Activated T-cell treated with anti-CD3 and anti-CD28 coated beads, Interleukin-2, amount 50 U/mL, for 48 hours (primary cell): ENCODE measurements at places on chromosomes 12 and 14.

GRCh38 chr14:104388541-104389325 is 190.8 kb upstream of the C14orf180 start:
- DNase-seq: no peak

DNA sequence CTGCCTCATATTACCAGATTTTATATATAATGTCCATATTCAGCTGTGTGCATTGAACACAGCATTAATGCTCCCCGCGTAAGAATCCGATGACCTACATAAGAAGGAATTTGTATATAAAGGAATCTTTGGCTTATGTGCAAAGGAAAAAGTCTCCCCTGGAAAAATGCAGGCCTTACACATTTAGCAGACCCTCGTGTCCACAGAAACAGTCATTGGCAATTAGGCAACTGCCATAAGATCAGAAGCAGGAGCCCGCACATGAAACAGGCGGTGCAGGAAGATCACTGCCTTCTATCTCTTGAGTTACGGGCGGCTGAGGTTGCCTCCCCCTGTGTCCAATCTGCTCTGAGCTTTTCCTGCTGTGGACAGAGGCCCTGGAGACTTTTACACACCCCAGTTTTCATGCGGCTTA is 63.2 kb upstream of the RFX4 start:
- no peak for DNase-seq

- DNase-seq: no peak
Measured at GRCh38 chr12:126534495-126534894, 1469.3 kb downstream of the AACS start.

- DNase-seq: no peak
Measured at GRCh38 chr14:79056879-79057278, 886.7 kb downstream of the NRXN3 start.

DNA sequence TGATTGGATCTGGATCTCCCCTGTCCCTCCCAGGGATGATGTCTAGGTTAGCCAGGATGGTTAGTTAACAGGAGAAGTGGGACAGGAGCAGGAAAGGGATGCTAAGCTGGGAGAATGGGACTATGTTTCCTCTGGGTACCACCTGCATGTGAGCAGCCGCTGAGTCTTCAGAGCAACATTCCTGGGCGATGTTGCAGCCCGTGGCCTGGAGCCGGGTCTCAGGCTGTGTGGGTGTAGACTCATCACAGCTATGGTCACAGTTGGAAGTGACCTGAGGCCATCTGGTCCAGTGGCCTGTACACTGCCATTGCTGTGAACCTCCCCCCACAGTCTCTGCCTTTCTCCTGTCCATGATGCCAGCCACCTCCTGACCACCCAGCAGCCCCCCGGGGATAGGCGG is 422.6 kb downstream of the DPF3 start:
- no peak for DNase-seq

DNA sequence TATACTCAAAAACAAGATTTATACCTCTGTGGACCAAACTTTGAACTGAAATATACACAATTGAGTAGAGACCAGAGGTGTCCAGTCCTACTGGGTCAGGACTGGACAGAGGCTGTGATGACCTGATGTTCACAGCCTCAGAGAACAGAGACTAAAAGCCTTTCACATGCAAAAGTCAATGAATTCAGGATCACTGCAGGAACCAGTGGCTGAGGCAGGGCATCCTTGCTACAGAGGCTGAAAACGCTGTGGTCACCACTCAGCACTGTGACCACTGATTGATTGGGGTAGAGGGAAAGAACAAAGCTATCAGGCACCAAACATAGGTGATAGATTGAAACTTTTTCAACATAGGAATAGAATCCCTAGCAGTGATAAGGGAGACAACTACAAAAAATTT is 25.1 kb downstream of the GRIP1 start:
- DNase-seq: no peak

GRCh38 chr12:114657597-114657920 is 26.4 kb downstream of the TBX3 start:
- DNase-seq: no peak

DNA sequence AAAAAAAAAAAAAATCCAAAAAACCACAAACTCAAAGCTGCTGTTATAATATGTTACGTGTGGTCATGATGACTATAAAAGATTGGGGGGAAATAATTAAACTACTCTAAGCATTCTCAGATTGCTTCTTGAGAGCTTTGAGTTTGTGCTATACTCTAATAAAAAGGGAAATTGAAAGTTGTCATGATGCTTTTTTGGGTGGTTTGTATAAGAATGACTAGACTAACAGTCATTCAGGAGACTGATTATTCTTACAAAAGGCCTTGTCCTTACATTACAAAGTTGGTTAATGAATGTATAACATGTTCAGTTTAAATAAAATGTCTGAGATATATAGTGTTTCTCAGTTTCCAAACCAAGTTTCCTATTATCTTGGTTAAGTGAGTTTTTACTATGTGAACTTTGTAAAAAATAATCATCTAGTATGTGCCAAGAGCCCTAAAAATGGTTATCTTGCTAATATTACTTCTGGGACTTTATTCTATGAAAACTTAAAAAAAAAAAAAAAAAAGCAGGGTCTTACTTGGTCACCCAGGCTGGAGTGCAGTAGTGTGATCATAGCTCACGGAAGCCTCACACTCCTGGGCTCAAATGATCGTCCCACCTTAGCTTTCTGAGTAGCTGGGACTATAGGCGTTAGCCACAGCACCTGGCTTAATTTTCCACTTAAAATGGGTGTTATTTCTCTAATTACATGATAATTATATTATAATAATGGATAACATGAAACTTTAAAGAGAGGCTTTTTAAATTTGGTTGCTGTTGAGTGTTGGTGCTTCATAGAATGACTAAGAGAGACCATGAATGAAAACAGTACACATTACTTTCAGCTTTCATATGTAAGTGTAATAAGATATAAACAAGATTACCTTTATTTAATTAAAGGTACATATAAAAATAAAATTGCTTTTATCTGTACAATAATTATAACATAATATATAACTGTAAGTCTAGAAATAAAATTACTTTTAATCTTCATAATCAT is 459.6 kb upstream of the RGS6 start:
- DNase-seq: no peak

- DNase-seq: no peak
Measured at GRCh38 chr14:52987042-52987441, 36.2 kb upstream of the FERMT2 start.

GRCh38 chr14:54627540-54628363 is 60.8 kb downstream of the SAMD4A start:
- DNase-seq: no peak

GRCh38 chr14:104425171-104425681 is 154.3 kb upstream of the C14orf180 start:
- no peak for DNase-seq

DNA sequence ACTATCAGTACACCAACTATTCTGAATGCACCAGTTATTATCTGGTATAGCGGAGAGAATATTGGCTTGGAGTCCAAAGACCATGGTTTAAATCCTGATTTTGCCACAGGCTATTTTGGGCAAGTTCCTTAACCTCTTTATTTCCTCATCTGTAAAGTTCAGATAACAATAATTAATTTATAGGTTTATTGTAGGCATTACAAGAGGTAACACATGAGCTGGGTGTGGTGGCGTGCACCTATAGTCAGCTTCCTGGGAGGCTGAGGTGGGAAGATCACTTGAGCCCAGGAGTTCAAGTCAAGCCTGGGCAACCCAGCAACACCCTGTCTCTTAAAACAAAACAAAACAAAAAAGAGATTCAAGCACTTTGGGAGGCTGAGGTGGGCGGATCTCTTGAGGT is 23.1 kb downstream of the PHLDA1 start:
- no peak for DNase-seq
